ENCODE measurements at places on chromosomes 4 and X.

DNA sequence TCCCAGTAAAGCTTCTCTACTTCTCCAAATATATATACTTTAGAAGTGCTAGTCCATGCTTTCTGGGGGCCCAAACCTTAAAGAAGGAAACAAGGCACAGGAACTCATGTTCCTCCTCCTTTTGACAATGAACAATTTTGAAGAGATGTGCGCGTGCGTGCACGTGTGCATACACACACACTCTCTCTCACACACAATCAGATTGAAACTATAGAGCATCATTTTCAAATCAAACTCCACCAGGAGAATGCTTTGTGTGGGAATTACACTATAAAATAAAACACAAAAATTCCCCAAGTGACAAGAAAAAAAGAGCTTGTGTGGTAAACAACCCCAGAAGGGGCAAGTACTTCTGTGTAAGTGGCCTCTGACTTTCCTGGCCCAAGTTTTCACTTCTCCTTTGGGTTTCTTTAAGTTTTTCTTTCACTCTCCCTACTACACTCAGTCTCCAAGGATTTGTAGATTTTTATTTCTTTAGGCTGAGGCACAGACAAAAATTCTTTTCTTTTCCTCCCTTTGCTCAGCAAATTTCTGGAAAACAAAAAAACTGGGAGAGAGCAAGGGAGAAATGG, 46.6 kb upstream of the SHISA3 start:
- DNase-seq: no peak

GRCh38 chr4:146975527-146975926, 29.9 kb upstream of the TTC29 start:
- peak; percentile 55 for DNase-seq

GRCh38 chr4:10054571-10055041, 33.3 kb upstream of the SLC2A9 start:
- peak; percentile 43 for DNase-seq

DNA sequence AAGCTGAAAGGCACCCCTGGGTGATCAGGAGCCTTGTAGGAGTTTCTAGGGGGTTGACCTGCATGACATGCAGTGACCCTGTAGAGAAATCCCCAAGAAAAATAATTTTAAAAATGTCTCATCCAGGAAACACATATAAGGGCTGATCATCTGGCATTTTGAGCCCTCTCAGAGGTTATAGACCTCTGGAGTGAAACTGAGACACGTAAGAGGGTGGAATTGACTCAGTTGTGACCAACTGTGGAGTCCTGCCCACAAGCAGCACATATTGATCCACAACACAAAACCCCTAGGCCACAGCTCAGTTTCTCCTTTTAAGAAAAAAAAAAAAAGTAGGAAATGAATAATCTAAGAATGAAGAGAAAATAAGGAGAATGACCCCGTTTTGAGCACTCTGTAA, 32.5 kb upstream of the MTMR8 start:
- no peak for DNase-seq

DNA sequence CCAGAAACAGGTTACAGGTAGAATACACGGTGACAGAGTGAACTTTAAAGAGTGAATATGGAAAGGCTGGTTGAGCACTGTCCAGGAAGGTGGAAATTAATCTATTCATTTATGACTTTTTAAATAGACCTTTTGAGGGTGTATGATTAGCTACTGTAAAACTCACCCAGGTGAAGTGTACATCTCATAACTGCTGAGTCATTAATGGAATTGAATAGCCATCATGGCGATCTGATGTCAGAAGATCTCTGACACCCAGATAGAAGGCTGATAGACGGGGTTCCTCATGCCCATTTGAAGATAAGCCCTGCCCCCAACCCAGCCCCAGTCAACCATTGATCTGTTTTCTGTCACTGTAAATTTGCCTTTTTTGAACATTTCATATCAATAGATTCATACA, 84.0 kb downstream of the PRSS12 start:
- no peak for DNase-seq

DNA sequence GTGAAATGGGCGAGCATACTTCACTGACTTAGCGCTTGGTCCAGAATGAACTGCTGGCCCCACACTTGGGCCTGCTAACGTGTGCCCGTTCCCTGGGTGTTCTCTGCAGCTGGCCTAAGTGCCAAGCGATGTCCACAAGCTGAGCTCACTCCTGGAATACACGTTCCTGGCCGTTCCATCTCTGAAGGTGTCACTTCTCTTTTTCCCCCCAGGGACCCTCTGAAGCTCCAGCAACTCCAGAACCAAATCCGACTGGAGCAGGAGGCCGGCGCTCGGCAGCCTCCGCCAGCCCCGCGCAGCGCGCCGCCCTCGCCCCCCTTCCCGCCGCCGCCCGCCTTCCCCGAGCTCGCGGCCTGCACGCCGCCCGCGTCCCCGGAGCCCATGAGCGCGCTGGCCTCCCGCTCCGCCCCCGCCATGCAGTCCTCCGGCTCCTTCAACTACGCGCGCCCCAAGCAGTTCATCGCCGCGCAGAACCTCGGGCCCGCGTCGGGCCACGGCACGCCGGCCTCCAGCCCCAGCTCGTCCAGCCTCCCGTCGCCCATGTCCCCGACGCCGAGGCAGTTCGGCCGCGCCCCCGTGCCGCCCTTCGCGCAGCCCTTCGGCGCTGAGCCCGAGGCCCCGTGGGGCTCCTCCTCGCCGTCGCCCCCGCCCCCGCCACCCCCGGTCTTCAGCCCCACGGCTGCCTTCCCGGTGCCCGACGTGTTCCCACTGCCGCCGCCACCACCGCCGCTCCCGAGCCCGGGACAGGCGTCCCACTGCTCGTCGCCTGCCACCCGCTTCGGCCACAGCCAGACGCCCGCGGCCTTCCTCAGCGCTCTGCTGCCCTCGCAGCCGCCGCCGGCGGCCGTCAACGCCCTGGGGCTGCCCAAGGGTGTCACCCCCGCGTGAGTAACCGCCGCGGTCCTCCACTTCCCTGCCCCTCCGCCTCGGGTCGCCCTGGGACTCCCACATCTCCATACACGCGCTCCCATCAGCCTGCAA, 132.3 kb downstream of the CBR4 start:
- no peak for DNase-seq
